ENCODE measurements at places on chromosomes 13 and 19. TPM values are rescaled to one million over a fixed set of nuclear protein-coding genes. Genes with fewer than 3 reads are reported as not detected.

GTF2F1 gene
- 57.9 TPM for total RNA-seq

OR7A5 gene
- total RNA-seq: not detected

SIAH3 gene
- total RNA-seq: under 0.01 TPM

CNOT3 gene
- 15.4 TPM for total RNA-seq

SBK3 gene
- total RNA-seq: 0.12 TPM

CRX gene
- total RNA-seq: not detected

BAX gene
- 64.2 TPM for total RNA-seq

PGLYRP2 gene
- not detected for total RNA-seq

BST2 gene
- 0.77 TPM for total RNA-seq

COG6 gene
- 38.2 TPM for total RNA-seq

TMPRSS9 gene
- not detected for total RNA-seq

C13orf42 gene
- not detected for total RNA-seq

SOX21 gene
- total RNA-seq: not detected

ZNF90 gene
- total RNA-seq: 3.7 TPM

ZNF491 gene
- 3.4 TPM for total RNA-seq

FBXO27 gene
- total RNA-seq: 3.4 TPM

OCEL1 gene
- 1.8 TPM for total RNA-seq

PPP1R13L gene
- 3.3 TPM for total RNA-seq

CELF5 gene
- total RNA-seq: not detected

NLRP5 gene
- not detected for total RNA-seq

ZNF534 gene
- not detected for total RNA-seq

IGFL3 gene
- total RNA-seq: not detected

FBXO17 gene
- total RNA-seq: 33.9 TPM

C19orf33 gene
- total RNA-seq: not detected

ZNF85 gene
- total RNA-seq: 3.5 TPM

C2CD4C gene
- 0.33 TPM for total RNA-seq

TIMM29 gene
- 42.7 TPM for total RNA-seq

ZNF415 gene
- total RNA-seq: 6.1 TPM

SPACA4 gene
- not detected for total RNA-seq

NLRP12 gene
- total RNA-seq: not detected

OR10H1 gene
- not detected for total RNA-seq

ZNF112 gene
- total RNA-seq: 7.6 TPM

SHISA7 gene
- total RNA-seq: not detected

MISP gene
- 0.12 TPM for total RNA-seq

TEX29 gene
- total RNA-seq: not detected

CASP14 gene
- not detected for total RNA-seq

SNRPA gene
- 39.5 TPM for total RNA-seq

ADGRL1 gene
- 1.4 TPM for total RNA-seq

ZNF547 gene
- 3.2 TPM for total RNA-seq

ZNF208 gene
- total RNA-seq: 0.25 TPM

PRR22 gene
- 0.22 TPM for total RNA-seq

IGFL1 gene
- total RNA-seq: not detected

C1QTNF9B gene
- total RNA-seq: 1.2 TPM

ARID3A gene
- total RNA-seq: 15.5 TPM

WDR87 gene
- total RNA-seq: not detected

SLC25A41 gene
- total RNA-seq: not detected

OR7D2 gene
- under 0.01 TPM for total RNA-seq

SPTBN4 gene
- total RNA-seq: 7.4 TPM

KASH5 gene
- not detected for total RNA-seq

All from uterine smooth muscle cell (primary cell).